ENCODE measurements at places on chromosomes 7 and 10.

- no peak for DNase-seq
Observed at GRCh38 chr10:77320971-77321471, 316.6 kb downstream of the KCNMA1 start.

DNA sequence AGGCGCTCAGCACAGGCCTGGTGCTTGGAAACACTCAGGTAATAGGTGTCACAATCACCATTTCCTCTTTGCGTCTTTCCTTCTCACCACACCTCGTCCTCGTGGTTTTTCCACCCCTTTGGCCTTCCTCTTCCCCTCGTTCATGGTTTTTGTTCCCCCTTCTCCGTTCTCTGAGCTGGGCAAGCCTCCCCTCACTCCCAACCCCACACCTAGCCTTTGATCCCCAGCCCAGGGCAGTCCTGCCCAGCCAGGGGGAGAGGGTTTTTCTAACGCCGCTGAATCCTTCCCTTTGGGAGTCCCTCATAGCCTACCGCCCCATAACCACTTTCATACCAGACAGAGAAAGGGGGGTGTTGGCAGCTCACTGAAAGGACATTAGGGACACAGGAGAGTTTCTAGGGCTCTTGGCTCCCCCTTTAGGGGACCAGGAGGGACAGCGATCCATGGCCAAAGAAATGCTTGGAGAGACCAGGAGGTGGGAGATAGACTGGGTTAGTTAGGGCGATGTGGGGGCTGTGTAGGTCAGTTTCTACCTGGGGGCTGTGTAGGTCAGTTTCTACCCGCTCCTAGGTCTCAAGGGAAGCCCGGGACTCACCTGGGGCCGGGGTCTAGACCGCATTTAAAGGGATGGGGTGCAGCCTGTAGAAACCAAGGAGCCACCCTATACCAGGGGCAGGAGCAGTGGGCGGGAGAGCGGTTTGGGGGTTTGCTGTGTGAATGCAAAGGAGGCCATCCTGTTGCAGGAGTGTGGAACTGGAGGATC, 1.4 kb downstream of the EPHB4 start:
- no peak for DNase-seq

DNA sequence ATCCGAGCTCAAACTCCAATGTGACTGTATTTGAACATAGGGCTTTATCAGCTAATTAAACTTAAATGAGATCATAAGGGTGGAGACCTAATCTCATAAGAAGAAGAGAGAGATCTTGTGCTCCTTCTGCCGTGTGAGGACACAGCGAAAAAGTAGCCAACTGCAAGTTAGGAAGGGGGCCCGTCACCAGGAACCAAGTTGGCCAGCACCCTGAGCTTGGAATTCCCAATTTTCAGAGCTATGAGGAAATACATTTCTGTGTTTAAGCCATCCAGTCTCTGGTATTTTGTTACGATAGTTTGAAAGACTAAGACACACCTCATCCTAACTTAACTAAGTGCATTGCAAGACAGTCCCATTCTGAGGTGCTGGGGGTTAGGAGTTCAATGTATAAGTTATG, 14.1 kb upstream of the WDR86 start:
- DNase-seq = no peak

DNA sequence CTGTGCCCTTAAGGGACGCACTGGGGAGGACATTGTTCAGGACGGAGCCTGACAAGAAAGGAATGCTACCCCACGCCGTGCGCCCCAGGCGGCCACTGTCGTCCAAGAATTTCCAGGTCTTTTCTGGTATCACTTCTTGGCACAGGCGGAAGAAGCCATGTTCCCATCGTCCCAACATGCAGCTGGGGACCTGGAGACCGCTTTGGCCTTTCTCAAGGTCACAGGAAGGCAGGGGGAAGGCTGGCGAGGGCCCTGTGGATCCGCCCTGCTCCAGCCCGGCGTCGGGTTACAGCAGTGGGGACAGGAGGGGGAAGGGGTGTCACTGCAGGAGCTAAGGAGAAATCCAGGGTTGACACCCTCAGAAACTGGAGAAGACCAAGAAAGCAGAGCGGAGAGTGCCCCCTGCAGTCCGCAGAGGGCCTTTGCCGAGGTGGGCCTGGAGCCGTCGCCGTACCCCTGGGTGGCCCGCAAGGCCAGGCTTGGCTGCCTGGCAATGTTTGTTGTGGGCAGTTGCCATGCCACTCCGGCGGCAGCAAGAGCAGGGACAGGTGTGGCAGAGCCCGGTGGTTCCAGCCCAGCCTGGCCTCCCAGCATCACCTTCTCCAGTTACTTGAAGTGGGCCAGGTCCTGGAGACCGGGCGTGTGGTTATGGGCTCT, 104.1 kb downstream of the LHPP start:
- DNase-seq = no peak

GRCh38 chr7:4070214-4070613, 611.9 kb upstream of the FOXK1 start:
- no peak for DNase-seq

DNA sequence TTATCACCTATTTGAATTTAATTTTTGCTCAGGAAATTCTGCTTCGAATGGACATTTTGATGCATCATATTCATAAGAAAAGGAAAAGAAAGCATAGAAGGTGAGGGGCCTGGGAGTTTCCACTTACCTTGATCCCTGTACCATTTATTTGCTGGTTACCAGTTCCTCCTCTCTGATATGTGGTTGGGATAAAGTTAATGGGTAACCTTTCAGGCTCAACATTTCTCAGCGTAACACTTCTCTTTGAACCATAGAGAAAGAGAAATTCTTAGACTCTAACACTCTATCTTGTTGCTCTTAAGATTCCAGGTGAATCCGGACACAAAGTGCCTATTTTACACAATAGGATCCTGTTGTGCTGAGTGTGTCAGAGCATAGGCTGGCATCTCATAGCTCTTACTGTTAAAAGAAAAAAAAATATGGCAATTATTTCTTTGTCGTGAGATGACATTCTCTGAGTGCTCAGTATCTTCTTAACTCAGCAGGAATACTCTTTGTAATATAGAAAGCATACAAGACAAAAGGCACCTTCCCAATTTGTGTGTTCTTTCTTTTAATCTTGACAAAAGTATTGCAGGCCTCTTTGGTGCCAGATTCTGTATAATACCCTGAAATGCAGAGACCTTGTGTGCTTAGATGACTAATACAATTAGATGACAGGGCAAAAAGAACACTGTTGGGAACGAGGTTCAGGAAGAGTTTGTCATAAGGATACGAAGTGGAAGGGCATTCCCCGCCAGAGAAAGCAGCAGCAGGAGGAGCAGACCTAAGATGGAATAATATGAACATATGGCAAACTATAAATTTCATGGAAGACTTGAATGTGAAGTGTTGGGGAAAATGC, 689.6 kb downstream of the NRG3 start:
- DNase-seq = no peak

DNA sequence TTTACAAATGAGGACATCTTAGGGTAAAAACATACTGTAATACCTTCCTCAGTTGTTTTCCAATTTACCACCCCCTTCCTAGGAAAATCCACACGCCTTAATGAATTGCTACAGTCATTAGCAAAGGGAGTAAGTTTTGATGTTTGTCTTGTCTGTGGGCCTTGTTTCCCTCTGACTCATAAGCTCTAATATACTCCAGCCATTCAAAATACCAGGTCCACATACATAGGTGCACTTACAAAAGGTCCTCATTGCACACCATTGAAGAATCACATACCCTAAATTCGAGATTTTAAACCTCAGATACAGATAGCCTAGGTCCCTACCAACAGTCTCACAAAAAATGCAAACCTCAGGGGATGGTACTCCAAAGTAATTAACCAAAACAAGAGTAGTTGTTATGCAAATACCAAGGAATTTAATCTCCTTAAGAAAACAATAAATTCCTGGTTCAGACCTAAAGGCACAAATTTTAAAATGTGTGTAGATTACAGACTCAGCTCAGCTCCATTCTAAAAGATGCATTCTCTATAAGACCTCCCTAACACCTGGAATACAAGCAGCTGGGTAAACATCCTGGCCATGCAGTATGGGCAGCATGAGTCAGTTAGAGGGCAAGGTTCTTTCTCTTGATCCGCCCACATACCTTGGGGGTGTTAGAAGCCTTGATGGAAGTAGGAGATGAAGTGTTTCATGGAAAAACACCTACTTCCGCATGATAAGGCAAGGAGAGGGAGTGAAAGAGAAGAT, 3.0 kb upstream of the LIPK start:
- peak; percentile 79 for DNase-seq

GRCh38 chr10:27687326-27687725, 58.3 kb downstream of the MKX start:
- no peak for DNase-seq

- no peak for DNase-seq
Observed at GRCh38 chr10:96072674-96073073, 29.3 kb downstream of the CCNJ start.

GRCh38 chr10:97708976-97709946, 4.3 kb upstream of the MARVELD1 start:
- peak; percentile 40 for DNase-seq

DNA sequence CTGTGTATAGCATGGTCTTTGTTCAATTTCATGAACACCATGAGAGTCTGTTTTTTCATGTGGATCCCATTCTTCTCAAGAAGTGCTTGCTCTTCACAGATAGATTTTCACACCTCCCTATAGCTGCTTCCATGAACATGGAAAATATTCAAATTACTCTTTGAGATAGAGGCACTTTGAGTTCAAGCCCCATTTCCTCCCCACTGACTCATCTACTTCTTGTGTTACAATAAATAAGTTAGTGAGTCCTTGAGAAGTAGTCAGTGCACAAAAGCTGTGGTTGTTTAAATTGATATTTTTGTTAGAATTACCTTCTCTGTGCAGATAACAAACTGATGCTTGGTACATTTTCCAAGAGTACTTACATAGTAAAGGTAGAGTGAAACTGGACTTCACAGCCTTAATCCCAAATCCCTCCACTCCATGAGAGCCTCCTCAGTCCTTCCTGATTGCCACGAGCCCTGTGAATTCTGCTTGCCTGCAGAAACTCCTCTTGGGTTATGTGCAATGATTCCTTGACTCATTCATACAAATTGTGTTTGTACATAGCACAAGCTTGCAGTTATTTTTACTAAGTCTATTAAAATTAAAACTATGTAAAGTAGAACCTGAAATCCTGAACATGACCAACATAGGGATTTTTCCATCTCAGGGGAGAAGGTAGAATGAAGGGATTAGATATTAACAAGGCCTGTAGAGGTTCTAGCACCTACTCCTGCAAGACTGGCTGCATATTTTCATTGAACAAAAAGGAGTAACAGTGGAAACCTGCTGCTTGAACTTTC, 496.2 kb downstream of the TNS3 start:
- no peak for DNase-seq

- DNase-seq = no peak
Observed at GRCh38 chr7:94250124-94250523, 144.6 kb upstream of the COL1A2 start.

- DNase-seq = peak; percentile 79
Observed at GRCh38 chr10:125149036-125149679, 11.2 kb downstream of the CTBP2 start.

GRCh38 chr10:3427950-3428354, 255.4 kb upstream of the PITRM1 start:
- no peak for DNase-seq

DNA sequence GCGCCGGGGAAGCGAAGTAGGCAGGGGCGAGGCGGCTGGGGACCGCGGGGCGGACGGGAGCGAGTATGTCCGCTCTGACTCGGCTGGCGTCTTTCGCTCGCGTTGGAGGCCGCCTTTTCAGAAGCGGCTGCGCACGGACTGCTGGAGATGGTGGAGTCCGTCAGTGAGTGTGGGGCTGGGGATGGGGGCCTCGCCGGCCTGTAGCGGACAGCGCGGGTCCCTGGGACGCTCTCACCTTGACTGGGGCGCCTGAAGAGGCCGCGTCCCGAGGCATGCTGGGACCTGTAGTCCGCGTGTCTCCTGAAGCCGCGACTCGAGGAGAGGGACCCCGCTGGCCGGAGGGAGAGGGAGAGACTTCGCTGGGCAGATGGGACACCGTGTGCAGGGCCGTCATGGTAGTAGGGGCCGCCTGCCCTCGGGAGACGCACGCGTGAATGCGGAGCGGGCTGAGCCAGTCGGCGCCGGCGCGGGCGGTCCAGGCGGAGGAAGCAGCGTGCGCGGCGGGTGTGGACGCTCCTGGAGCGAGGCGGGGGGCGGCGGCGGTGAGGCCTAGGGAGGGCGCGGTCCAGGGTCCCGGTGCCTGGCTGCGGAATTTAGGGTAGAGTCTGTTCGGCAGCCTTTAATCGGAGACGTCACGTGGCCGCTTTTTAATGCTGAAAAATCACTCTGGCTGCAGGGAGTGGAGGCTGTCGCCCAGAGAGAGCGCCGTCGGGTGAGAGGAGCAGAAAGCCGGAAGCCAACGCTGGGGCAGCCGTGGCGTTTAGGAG, at the start of gene NDUFB2:
Gene NDUFB2, plus strand, starts transcription at position 29 of the 767 bp plus-strand sequence. Its CDS starts 37 bp downstream, at position 66.
- DNase-seq = peak; percentile 97

- DNase-seq = peak; percentile 59
Observed at GRCh38 chr7:92809760-92810573, 26.4 kb downstream of the CDK6 start.

DNA sequence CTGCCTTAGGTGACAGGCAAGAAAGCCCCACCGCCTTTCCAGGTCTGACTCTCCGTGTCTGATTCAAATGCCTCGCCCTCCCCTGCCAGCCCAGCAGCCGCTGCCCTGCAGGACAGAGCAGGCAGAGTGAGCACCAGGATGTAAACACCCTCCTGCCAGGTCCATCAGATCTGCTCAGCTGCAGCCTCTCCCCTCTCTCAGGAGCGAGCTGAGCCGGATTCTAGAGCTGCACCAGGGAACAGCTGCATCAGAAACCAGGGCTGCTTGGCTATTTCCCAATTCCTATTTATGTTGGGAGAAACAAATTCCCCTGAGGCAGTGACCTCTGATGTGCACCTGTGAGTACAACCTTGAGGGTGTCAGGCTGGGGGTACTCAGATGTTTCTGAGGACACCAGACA, 121.5 kb upstream of the ZMIZ1 start:
- DNase-seq = no peak

DNA sequence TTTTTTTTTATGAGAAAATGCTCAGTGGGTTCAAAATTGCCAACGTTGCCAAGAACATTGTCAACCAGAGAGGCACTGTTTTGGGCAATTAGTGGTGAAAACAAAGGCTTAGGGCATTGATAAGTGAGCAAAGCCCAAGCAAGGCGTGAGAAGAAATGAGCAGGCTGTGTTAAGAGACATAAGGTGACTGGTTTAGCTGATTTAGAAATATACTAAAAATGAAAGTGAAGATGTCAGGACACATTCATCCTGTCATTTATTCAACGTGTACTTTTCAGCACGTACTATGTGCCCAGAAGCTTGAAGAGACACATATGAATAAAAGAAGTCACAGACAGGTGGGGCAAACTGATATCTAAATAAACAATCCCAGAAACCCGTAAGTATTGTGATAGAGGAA, 31.8 kb downstream of the AOAH start:
- no peak for DNase-seq

GRCh38 chr7:136509466-136509865, 359.0 kb upstream of the CHRM2 start:
- DNase-seq = no peak
